ENCODE measurements at places on chromosomes 4 and X.

- DNase-seq, result no peak
Observed at GRCh38 chr4:114860786-114861185, 252.6 kb downstream of the NDST4 start.

DNA sequence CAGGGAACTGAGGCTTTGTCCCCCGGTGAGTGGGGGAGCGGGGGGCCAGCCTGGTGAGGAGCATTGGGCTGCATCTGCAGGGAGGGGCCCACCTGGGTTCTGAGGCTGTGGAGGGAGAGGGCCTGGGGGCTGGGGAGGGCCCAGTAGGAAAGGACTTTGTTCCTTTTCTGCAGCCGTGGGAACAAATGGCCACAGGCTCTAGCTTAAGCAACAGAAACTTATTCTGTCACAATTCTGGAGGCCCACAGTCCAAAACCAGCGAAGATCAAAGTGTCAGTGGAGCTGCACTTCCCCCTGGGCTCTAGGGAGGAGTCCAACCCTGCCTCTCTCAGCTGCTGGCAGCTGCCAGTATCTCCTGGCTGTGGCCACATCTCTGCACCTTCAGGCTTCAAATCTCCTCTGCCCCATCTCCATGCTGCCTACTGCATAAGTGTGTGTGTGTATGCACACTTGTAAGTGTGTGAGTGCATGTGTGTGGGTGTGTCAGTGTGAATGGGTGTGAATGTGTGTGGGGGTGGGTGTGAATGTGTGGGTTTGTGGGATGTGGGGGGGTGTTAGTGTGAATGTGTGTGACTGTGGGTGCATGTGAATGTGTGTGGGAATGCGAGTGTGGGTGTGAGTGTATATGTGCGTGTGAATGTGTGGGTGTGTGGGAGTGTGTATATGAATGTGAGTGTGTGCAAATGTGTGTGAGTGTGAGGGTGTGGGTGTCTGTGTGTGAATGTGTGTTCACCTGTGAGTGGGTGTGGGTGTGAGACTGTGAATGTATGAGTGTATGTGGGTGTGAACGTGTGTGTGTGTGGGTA lies 204.5 kb upstream of the PSAPL1 start:
- DNase-seq, result no peak

- DNase-seq, result peak; percentile 67
Observed at GRCh38 chrX:110167952-110168451, 149.9 kb downstream of the AMMECR1 start.

- no peak for DNase-seq
Observed at GRCh38 chrX:44071847-44072551, 98.8 kb upstream of the NDP start.

DNA sequence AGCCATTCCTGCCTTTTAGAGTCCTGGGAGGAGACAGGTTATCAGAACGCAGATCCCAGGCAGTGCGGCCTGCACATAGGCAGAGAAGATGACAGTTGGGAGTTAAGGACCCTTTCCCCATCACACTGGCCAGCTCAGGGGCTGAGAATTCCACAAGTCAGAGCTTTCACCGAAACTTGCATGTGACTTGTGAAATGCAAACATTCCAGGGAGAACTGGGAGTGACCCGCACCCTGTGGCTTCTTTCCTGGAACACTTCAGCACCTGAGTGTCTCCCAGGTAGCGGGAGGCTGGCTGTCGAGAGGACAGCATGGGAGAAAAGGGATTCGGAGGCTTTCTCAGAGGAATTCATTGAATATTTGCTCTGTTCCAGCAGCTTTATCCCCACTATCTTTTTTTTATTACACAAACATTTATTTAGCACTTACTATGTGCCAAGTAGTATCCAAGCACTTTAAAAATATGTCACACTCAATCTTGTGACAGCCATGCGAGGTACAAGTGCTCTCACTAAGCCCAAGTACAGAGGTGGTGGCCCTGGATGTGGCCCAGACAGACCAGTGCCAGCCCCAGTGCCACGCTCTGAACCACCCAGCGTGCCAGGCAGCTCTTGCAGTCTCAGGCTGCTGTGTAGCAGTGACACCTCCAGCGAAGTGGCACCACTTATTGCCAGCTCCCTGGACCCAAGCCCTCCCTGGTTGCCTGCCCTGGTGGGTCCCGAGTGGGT lies 100.5 kb downstream of the PHKA2 start:
- DNase-seq, result no peak

GRCh38 chrX:137847376-137847775 lies 281.4 kb downstream of the ZIC3 start:
- DNase-seq, result no peak

DNA sequence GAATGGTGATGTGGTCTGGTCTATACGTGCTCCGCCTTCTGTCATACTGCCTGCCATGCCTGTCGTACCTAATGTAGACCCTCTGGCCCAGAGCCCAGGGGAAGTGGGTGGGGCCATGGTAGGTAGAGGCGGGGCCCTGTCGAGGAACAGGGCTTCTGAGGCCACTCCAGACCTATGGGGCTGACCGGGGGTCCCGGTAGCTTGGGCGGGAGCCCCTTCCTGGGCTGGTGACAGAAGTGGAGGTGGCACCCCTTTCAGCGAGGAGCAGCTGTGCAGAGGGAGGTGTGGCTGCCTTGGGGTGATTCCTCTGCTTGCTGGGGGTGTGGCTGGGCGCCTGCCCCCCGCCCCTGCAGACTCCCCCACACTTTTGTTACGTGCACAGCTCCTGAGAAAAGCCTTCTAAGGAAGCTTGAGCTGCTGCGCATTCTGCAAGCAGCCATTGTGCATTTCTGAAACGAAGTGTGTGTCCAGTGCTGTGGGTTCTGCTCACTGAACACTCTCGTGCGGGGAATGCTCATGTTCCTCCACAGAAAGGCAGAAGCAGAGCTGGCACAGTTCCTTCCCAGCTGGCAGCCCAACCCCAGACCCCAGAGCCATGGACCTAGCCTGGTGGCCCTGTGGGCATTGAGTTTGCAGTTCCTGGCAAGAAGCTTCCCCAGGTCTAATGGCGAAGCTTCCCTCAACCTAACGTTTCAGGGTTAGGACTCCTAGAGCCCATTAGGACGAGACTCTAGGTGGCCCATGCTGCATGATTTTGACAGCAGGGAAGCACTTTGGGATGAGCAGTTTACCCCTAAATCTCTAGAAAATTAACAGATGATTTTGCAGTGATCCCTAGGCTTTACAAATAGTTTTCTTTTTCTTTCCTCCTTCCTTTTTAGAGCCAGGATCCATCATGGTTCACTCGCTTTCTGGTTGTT lies 72.7 kb upstream of the HGFAC start:
- DNase-seq, result no peak

DNA sequence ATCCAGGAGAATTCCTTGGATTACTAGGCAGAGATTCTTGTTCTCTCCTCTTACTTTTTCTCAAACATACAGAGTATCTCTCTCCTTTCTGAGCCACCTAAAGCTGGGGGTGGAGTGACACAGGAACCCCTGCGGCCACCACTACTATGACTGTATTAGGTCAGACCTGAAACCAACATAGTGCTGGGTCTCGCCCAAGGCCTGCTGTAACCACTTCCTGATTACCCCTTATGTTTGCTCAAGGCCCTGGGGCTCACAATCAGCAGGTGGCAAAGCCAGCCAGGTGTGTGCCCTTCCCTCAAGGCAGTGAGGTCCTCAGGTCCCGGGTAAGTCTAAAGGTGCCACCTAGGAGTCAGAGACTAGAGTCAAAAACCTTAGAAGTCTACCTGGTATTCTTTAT lies 166.4 kb downstream of the PARM1 start:
- DNase-seq, result no peak

GRCh38 chrX:21412029-21412428 lies 37.8 kb downstream of the CNKSR2 start:
- DNase-seq, result no peak

DNA sequence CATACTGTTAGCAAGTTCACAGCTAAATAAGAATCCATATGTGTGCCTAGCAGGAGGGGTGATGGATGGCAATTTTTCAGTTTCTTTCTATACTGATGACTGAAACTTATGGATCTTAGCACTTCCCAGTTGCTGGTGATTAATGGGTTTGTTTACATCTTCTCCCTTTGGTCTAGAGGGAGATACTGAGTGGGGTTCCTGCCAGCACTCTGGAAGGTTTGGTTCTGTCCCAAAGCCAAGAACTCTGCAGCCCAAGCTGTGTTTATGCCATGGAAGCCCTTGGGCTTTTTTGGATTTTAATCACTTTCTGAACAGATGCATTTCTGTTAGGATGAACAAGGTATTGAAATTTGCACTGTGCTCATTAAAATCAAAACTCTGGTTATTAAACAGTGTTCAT lies 43.5 kb downstream of the DDIT4L start:
- no peak for DNase-seq

- no peak for DNase-seq
Observed at GRCh38 chr4:121693450-121693849, 3.3 kb downstream of the ANXA5 start.

GRCh38 chr4:20538905-20539304 lies 161.4 kb upstream of the PACRGL start:
- DNase-seq, result no peak

DNA sequence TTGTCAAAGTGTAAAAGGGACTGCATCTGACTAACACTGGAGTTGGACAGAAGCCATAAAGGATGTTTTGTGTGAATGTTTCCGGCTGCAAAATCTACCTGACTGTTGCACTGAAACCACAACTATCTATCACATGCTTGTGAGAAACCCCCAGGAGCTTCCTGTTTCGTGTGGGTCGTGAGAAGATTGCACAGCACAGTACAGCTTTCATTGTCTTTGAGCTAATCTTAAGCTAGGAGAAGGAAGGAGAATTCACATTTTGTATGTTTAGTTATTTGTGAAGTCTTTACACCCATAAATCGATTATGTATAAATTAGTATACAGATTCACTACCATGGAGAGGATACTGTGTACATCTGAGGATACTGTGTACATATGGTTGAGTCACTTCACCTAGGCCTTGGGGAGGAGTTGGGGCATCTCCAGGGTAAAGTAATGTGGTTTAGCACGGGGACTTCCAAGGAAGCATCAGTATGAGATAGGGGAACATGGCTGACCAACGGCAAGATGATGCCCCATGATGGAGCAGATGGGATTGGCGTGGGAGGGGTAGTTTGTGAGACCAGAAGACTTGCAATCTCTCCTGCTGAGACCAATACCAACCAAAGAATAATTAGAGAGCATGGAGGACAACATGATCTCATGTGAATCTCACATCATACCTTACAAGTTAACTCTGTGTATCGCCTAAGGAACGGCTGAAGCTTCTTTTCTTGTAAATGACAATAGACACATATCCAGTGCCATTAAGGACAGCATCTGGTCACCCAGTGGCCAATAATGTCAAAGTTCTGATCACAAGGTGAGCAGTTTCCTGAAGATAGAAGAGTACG lies 43.1 kb upstream of the FAM9C start:
- no peak for DNase-seq

- DNase-seq, result no peak
Observed at GRCh38 chrX:48919360-48919841, 577 bp upstream of the PIM2 start.

DNA sequence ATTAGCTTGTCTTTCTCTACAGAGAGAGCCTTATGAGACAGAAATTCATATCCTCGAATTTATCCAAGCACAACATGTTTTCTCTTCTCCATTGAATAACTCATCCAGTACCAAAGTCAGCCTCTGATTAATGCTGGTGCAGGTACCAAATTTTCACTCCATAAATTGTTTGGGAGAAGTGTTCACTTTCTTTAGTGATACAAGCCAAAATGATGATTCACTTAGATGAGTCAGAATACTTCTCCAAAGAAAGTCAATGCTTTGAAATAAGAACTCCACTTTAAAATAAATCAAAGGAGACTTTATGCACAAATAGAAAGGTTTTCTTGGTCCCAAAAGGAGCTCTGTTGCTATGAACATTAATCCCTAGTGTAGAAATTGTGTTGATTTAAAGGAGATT lies 60.2 kb downstream of the MAOB start:
- no peak for DNase-seq

DNA sequence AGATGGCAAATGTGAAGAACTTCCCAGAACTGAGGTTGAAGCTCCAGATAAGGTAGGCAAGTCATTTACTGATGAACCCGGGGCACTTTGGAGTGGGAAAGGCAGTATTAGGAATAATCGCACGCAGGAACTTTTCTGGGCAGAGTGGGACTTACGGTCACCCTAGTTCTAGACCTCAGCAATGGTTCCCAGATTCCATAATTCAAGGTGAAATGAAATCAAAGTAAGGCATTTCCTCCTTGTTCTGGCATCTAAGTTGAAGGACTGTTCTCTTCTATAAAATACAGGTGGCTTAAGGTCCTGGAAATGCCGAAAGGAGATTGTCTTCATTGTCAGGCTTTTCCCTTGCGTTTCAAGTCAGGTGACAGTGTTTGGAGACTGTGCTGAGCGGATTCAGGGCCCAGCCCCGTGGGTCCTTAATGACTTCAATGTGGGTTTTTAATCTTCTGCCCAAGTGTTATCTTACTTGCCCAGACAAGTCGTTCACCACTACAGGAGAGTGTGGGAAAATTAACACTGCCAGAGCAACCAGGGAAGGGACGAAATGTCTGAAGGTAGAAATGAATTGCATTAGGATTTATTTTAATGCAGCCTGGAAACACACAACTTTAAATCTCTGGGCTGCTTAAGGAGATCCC lies 52.1 kb upstream of the STOX2 start:
- no peak for DNase-seq

DNA sequence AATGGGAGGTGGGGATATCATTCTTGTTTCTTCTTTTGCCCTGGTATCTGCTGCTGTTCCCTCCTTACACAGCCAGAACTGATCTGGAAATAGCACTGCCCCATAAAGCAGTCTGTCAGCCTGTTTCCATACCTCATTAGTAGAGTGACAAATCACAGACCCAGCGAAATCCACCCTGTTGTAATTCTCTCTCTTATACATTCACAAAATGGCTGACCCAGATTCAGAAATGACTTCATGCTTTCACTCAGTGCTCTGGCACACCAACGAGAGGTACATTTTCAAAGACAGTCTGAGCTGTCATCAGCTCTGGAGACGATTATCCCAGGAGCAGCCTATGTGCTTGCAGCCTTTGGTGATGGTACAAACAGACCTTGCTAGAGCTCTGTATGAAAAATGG lies 164.6 kb downstream of the AFF2 start:
- DNase-seq, result no peak

DNA sequence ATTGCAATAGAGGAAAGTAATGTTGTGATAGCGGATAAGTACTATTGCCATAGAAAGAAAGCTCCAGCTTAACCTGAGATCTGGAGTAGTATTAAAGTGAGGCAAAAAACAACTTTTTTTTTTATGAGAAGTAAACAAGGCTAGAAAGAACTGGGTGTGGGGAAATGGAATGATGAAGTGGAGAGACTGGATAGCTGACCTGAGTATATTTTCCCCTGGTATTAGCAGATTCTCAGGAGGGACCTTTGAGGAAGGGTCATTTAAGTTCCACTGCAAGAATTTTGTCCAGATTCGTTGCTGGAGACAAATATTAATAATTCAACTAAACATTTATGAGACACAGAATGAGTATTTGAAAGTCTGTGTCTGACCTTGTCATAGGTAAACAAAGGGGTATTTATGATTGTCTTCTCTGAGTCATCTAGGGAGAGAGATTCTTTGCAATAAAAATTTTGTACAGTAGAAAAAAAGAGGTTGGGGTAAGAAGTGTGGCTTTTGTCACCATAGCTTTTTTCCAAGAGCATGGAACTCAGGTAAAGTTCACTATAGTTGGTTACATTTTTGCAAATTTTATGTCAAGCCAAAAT lies 2095.9 kb downstream of the ARAP2 start:
- DNase-seq, result no peak

- no peak for DNase-seq
Observed at GRCh38 chr4:2068566-2068965, 9.4 kb downstream of the NAT8L start.

GRCh38 chrX:27136325-27136724 lies 326.8 kb downstream of the PPP4R3C start:
- DNase-seq, result no peak

- no peak for DNase-seq
Observed at GRCh38 chr4:73593631-73594241, 26.5 kb downstream of the RASSF6 start.
